Stimulated activated CD8-positive, alpha-beta memory T cell treated with anti-CD3 and anti-CD28 coated beads, Interleukin-2, amount 100 ng/mL, for 1 hour (primary cell): ENCODE measurements at places on chromosomes 12 and 14.

DNA sequence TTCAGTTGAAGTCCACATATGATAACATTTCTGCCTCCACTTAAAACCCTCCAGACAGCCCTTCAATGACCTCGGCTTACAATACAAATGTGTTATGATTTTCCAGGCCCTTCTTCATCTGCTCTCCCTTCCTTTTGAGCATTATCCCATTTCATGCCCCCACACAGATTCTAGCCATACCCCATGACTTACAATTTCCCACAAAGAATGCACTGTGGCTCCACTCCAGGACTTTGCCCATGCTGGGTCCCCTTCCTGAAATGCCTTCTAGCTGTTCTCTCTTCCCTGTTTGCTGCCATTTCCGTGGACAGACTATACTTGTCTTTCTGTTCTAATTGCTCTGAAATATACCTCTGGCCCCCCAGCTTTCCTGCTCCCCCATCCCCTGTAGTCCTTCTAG, 963.2 kb downstream of the DIO2 start:
- no peak for DNase-seq

GRCh38 chr14:34615507-34615906, 14.4 kb downstream of the SNX6 start:
- DNase-seq: no peak

- DNase-seq: no peak
Observed at GRCh38 chr14:52769887-52770286, 21.5 kb downstream of the GNPNAT1 start.

- DNase-seq: no peak
Observed at GRCh38 chr12:94109160-94109559, 39.2 kb upstream of the PLXNC1 start.

DNA sequence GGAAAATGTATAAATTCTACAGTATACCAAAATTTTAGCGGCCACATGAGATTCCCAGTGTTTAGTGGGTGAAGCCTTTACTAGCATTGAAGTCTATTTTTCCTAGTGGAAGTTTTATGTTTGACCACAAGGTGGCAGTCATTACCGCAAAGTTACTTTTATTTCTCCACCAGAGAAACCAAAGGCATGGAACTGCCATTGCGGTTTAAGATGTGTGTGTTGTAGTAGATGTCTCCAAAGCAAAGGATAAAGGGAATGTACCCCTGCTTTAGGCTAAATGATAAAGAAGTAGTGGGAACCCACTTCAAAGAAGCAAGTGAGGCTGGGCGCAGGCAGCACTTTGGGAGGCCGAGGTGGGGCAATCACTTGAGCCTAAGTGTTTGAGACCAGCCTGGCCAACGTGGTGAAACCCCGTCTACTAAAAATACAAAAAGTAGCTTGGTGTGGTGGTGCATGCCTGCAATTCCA, 140.5 kb downstream of the PRKCH start:
- no peak for DNase-seq

GRCh38 chr14:75267141-75267721, 11.4 kb upstream of the FOS start:
- DNase-seq: no peak

- no peak for DNase-seq
Observed at GRCh38 chr12:69991690-69992288, 166.8 kb downstream of the MYRFL start.

- no peak for DNase-seq
Observed at GRCh38 chr12:53594897-53595615, 31.1 kb downstream of the ATF7 start.

DNA sequence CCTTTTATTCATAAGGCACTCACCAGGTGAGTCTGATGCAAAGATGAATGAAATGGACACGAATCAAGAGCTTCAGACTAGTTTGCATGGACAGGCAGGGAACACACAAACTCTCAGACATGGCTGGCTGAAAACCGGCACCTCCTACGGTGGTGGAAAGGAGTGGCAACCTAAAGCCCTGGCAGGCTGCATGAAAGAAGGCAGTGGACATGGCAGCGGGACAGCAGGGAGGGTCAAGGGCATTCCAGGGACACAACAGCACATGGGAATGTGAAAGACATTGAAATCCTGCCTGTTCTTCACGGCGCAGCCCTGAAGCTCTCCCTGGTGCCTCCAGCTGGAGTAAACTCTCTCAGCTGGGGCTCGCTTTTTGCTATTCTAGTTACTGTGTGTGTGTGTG, 16.6 kb upstream of the LRTM2 start:
- no peak for DNase-seq

DNA sequence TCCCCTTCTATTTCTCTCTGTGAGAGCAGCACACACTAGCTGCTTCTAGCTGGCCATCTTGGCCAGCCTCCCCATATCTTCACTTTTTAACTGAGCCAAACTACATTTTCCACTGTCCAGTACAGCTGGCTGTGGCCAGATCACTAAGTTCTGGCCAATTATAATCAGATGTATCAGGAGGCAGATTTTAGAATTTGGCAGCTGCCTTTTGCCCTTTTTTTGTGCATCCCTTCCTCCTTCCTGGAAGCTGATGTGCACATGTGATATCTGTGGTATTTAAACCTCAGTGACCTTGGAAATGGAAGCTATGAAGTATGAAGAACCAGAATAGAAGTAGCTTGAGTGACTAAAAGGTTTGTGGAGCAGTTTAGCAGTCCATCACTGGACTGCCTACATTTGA, 49.8 kb upstream of the ANO6 start:
- no peak for DNase-seq

DNA sequence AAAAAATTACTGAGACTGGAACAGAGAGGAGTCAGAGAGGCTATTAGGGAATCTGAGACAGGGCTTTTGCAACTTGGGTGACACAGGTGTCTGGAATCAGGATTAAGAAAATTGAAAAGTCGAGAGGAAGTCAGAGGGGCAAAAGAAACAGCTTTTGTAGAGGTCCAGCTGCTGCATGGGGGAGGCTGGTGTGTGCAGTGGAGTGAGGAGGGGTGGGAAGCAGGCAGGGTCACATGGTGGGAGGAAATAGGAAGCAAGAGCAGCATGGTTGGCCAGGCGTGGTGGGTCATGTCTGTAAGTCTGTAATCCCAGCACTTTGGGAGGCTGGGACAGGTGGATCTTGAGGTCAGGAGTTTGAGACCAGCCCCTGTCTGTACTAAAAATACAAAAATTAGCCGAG, 69.7 kb upstream of the VRK1 start:
- DNase-seq: no peak

DNA sequence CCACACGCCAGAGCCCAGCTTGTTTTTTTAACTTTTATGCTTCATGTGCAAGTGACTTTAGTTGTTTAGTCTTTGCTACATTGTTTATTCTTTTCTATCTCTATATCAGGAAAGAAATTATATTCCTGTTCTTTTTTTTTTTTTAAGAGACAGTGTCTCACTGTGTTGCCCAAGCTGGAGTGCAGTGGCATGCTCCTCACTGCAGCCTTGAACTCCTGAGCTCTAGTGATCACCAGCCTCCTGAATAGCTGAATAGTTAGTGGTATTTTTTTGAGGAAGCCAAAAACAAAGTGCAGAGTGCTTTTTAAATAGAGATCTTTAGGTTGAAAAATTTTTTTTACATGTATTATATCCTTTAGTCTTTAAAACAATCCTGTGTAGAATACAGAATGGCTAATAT, 58.2 kb downstream of the ETNK1 start:
- DNase-seq: no peak

DNA sequence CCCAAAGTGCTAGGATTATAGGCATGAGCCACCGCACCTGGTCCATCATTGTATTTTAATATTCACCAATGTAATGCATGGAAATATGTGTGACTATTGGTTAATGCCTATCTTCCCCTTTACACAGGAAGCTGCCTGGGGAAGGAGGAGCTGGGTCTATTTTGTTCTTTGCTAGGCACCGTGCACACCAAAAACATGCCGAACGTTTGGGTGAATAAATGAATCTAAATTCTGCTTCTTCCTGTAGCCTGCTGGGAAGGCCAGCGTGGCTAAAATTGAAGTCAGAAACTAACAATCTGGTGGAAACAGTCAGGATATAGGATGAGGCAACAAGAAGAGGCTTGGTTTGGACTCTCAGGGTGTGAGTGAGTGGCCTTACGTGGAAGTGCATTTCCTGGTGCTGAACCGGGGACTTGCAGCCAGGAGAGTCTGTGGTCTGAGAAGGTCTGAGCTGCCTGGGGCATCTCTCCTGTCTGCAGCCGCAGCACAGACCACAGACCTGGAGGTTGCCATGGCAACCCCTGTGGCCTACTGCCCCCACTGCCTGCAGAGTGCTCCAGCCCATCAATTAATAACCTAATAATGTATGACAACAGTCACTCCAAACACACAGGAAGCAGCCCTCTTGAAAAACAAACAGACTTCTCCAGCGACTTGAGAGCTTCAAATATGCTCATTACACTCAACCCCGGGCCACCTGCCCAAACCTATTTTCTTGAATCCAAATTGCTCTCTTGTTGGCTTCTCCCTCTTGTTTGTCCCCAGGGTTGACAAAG, 5.5 kb upstream of the GPR68 start:
- DNase-seq: no peak

DNA sequence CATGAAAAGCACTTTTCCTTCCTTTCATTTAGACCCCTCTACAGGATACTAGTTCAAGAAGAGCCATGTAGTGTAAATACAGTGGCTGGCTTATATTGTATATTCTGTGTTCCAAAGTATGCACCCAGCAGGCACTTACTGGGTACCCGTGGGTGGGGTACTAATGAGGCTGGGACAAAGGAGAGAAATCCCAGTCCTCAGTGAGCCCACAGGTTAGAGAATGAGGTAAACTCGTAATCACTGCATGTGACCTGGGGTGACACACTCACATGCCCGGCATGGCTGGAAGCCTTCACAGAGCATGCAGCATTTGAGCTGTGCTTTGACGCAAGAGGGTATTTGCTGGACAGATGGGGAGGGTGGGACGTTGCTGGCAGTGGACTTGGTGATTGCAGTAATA, 17.1 kb downstream of the SLC24A4 start:
- no peak for DNase-seq

GRCh38 chr12:26918321-26919215, 19.2 kb downstream of the INTS13 start:
- DNase-seq: no peak

GRCh38 chr12:67592228-67593011, 56.1 kb upstream of the DYRK2 start:
- DNase-seq: no peak

DNA sequence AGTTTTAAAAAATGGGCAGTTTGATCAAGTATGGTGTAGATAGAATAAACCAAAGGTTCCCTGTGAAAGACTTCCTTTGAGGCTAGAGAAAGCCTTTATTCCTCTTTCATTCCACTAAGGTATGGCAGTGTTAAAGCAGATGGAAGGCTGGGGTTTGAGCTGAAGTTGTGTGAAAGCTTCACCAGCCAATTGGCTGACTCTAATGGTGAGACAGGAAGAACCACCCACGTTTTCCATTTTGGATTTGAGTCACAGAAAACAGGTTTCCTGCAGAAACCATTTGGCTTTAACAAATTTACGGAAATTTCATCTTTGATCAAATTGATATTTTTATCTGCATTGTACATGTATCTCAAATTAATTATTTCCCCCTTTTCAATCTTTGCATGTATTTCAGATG, 455.0 kb downstream of the PCNX1 start:
- DNase-seq: no peak

GRCh38 chr12:68601767-68602166, 8.9 kb upstream of the RAP1B start:
- DNase-seq: no peak

GRCh38 chr12:75503459-75503858, 8.0 kb downstream of the KRR1 start:
- no peak for DNase-seq

GRCh38 chr14:74348735-74349463, 628 bp downstream of the VRTN start:
- no peak for DNase-seq

DNA sequence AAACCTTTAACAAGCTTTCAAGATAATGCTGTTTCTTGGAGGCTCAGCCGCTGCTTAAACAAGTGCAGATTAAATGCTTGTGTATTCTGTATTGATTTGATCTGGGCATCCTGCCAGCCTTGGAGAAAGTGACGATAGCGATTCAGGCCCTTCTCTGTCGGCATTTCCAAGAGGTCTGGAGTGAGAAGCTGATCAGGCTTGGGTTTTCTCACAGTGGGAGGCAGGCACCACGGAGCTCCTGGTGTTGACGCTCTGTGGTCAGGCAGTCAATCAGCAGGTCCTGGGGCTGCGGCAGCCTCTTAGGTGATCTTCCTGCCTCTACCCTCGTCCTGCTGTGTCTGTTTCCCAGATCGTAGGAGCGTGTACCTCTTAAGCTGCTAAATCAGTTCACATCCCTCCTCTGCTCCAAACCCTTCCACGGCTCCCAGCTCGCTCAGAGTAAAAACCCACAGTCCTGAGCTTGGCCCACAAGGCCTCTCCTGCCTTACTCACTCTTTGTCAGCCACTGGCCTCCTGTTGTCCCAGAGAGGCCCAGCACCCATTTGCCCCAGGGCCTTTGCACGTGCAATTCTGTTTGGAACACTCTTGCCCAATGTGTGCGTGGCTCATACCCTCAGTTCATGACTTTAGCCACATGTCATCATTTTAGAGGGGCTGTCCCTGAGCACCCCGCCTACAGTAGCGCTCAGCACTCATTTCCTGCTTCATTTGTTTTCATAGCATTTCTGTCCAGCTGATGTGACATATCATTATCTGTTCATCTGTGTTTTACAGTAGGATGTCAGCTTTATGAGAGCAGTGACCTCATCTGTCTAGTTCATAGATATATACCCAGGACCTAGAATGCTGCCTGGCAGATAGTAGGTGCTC, 155.4 kb downstream of the AACS start:
- DNase-seq: no peak

- no peak for DNase-seq
Observed at GRCh38 chr12:19074700-19075099, 54.8 kb upstream of the PLEKHA5 start.

DNA sequence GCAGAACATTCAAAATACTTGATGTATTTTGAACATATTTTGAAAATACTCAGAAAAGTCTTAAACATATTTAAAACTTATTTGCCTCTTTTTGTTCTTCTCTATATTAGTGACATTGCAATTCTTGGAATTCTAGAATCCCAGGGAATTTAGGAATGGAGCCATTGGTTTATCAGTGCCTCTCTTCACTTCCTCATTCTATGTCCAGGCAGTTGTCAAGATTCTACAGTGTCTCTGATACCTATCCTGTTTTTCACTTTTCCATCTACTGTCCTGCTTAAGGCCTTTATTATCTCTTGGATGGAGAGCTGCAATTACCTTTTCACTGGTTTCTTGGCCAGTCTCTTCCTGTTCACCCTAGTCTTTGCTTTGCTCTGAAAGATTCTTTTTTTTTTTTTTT, 144.6 kb downstream of the TTLL5 start:
- no peak for DNase-seq

DNA sequence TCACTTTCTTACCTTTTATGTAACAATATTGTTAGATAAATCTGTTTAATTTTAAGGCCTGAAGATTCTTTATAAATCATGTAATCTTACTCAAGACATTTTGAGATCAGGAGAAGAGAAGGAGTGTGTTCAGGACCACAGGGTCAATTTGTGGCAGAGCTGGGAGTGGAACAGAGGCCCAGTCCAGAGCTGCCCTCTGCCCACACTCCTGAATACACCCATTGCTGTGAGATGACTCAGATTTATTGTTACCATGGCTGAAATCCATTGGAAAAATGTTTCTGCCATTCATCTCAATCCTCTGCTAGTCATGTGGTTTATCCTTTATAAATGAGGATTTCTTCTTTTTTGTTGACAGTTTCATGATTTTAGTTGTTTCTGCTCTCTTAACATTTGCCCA, 100.5 kb upstream of the STXBP6 start:
- DNase-seq: no peak

- no peak for DNase-seq
Observed at GRCh38 chr14:103989964-103990363, 47.6 kb upstream of the RD3L start.

- no peak for DNase-seq
Observed at GRCh38 chr14:76546426-76547221, 170.7 kb downstream of the ESRRB start.

GRCh38 chr14:20976291-20976690, 13.5 kb upstream of the METTL17 start:
- no peak for DNase-seq
